ENCODE measurements at places on chromosomes 6 and 20.
A peak's percentile ranks its signal among the peaks of the same experiment; 100 is the strongest.

- no peak for DNase-seq
Observed at GRCh38 chr6:123094795-123095194, 98.8 kb downstream of the CLVS2 start.

- no peak for DNase-seq
Observed at GRCh38 chr6:142155895-142156757, 9.1 kb downstream of the VTA1 start.

- DNase-seq = no peak
Observed at GRCh38 chr6:18897350-18897749, 510.2 kb downstream of the RNF144B start.

- no peak for DNase-seq
Observed at GRCh38 chr6:143792402-143793279, 50.5 kb upstream of the LTV1 start.

GRCh38 chr6:33566182-33567084, 13.6 kb downstream of the BAK1 start:
- DNase-seq = no peak

- no peak for DNase-seq
Observed at GRCh38 chr6:161151059-161151645, 122.7 kb downstream of the AGPAT4 start.

DNA sequence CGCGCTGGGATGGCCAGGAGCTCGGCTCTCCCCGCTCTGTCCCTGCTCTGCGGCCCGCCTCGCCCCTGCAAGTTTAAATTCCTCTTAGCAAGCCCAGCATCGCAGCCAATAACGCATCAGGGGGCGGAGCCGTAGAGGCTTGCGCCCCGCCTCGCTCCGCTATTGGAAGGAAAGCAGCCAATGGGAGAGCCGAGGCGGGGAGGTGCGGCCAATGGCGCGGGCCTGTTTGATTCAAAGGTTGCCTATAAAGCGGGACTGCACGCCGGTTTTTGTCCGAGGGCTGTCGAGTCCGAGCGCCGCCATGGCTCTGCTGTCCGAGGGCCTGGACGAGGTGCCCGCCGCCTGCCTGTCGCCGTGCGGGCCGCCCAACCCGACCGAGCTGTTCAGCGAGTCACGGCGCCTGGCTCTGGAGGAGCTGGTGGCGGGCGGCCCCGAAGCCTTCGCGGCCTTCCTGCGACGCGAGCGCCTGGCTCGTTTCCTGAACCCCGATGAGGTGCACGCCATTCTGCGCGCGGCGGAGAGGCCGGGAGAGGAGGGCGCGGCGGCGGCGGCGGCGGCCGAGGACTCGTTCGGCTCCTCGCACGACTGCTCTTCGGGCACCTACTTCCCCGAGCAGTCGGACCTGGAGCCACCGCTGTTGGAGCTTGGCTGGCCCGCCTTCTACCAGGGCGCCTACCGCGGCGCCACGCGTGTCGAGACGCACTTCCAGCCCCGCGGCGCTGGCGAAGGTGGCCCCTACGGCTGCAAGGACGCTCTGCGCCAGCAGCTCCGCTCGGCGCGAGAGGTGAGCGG, at the start of gene FAM83D:
FAM83D (plus strand) TSS at position 276 of the 792 bp plus-strand sequence; CDS start at position 302, 26 bp downstream.
- DNase-seq = peak; percentile 97

- DNase-seq = no peak
Observed at GRCh38 chr6:127748290-127748689, 152.6 kb downstream of the THEMIS start.

DNA sequence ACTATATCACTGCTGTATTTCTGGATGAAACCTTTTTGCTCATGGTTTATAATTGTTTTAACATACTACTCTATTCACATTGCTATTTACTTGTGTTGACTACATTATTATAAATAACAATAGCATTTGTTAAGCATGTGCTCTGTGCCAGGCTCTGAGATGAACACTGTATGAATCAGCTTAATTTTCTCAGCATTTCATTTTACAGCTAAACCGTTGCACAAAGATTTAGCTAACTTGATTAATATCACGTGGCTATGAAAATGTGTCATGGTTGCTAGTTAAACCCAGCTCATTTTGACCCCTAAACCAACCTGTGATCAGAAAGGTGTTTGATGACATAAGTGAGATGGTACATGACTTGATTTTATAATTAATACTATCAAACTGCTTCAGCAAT, 77.5 kb downstream of the NCOA7 start:
- no peak for DNase-seq

DNA sequence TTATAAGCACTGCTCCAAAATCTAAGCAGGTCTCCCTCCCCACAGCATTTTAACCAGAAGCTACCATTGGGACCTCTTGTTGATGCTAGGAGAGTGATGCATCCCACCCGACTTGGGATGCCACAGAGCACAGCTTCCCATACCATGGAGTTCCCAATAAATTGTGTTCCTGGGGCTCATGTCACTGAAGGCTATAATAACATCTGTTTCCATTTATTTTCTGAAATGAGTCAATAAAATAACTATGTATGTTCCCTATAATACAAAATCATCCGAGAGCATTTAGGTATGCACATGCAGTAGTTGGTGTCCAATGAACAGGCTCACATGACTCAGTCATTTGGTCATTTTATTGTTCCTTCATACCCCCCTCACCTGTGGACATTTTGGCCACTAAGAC, 204.2 kb downstream of the TBC1D7 start:
- DNase-seq = no peak

DNA sequence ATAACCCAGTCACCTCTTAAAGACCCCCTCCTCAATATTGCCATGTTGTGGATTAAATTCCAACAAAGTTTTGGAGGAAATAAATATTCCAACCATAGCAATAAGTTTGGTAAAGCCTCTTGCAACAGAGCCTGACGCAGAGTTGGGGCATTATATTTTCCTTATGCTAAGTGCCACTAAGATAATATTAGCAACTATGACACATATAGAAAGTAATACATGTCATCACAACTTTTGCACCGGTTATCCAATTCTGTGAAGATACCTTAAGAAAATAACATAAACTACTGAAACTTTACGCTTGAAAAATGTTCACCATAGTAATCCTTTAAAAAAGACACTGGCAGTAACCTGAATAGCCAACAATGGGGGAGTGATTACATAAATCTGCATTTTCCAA, 52.2 kb upstream of the TRERF1 start:
- no peak for DNase-seq

DNA sequence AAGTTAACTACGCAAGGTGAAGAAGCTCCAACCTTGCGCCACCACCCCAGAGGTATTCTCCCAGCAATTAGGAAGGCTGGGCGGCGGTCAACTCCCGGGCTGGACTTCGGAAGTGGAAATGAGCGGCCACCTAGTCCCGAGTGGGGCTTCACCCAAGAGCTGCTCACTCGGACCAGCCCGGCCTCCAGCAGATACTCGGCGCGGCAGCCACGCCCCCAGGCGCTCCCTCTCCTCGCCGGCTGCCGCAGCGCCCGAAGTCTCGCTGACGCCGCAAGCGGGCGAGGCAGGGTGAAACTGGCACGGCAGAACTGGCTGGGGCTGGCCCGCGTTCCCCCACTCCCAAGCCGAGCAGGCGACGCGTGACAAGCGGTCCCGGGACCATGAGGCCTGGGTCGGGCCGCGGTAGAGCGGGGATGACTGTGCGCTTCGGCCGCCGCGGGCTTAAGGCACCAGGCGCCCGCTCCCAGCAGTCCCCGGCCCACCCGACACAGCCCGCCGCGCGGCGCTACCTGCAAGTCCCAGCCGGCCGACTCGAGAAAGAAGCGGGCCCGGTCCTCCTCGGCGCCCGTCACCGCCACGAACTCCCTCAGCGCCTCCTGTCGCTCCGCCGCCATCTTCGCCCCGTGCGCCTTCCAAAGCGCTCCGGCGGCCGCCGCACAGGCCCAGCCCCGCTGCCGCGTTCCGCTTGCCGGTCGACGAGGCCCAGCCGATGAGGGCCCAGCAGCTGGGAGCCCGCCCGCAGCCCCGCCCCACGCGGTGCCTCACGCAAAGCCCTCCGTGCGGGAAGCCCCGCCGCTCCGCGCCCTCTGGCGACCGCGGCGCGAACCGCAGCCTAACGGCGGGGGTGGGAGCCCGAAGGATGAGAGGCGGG, at the start of gene NSFL1C:
NSFL1C (minus strand) TSS at position 639 of the 871 bp plus-strand sequence; CDS start at position 614, 25 bp downstream.
- peak; percentile 97 for DNase-seq

GRCh38 chr6:80488190-80488589, 381.7 kb downstream of the BCKDHB start:
- DNase-seq = no peak

DNA sequence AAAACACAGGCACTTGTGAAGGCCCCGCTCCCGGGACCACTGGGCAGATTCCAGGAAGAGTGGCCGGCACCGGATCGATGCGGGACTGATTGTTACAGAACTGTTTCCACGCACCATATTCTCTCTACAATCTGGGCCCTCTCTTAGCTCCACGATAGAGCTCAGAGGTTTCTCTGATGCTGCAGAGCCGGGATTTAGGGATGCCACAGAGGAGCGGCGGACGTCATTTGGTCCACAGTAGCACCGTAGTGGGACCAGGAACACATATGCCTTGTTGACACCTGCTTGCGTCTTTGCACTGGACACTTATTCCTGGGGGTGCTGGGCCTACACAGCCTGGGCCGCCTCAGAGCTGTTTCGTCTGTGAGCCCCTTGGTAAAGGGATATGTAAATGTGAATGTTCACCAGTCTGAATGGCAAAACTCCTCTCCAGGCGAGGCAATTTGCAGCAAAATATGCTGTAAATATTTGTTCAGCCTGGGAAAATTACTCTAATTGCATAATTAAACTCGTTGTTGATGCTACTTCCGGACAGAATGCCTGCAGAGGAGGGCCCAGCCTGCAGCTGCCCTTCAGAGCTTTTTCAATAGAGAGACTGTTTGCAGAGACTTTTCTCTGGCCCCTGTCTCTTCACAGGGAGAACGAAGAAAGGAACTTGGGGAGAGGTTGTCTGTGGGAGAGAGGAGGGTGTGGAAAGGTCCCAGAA, 9.4 kb downstream of the PCK1 start:
- no peak for DNase-seq

DNA sequence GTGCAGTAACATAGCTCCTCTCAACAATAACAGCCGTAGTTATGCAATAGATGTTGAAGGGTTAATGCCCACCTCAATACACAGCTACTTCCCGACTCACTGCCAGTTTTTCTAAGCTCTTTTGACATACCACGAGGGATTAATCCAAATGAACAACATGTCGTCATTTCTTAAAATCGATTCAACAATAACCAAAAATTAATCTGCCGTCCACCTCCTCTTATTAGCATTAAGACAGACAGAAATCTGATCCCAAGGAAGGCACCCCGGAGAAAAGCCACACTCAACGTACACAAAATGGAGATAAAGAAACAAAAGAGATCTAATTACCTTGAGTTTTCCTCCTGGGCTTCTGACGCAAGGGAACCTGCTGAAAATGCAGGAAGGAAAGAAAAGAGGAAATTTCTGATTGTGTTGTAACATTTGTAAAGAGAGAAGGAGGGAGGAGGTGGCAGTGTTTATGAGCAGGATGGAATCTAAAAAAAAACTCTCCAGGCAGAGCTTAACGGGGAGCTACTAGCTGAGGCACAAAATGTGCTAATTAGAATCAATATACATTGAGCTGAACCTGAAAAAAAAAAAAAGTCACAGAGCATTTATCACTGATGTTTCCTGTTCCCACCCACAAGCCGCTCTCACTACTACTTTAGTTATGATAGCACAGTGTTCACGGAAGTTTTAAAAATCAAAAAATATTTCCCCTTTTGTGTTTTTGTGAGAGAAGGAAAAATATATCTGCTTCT, 109.3 kb downstream of the IPCEF1 start:
- no peak for DNase-seq

DNA sequence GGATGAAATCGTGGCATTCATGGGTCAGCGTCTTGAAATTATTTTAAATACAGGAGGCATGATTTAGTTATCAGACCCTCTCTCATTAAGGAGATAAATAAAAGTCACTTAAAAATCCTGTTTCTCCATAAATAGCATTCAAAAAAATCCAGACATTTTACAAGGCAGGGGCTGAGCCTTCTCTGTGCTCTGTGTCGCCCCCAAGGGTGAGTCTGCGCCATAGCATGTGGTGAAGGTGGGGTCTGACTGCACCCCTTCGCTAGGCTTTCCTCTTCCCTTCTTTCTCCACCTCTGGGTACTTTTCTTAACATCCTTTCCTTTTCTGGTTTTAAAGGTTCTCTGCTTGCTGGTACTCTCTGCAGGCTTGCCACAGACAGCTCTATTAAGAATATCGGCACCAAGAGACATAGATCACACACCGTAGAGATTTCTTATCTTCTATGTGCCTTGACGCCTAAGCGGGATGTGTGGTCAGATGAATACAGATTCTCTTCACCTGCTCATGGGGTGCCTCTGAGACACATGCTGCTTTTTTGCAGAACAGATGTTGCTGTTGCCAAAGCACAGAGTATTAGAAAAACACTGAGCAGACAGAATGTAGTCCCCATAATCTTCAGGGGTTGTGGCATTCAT, 20.1 kb upstream of the FAM209A start:
- DNase-seq = no peak

GRCh38 chr20:63592661-63593060, 18.6 kb upstream of the HELZ2 start:
- no peak for DNase-seq

DNA sequence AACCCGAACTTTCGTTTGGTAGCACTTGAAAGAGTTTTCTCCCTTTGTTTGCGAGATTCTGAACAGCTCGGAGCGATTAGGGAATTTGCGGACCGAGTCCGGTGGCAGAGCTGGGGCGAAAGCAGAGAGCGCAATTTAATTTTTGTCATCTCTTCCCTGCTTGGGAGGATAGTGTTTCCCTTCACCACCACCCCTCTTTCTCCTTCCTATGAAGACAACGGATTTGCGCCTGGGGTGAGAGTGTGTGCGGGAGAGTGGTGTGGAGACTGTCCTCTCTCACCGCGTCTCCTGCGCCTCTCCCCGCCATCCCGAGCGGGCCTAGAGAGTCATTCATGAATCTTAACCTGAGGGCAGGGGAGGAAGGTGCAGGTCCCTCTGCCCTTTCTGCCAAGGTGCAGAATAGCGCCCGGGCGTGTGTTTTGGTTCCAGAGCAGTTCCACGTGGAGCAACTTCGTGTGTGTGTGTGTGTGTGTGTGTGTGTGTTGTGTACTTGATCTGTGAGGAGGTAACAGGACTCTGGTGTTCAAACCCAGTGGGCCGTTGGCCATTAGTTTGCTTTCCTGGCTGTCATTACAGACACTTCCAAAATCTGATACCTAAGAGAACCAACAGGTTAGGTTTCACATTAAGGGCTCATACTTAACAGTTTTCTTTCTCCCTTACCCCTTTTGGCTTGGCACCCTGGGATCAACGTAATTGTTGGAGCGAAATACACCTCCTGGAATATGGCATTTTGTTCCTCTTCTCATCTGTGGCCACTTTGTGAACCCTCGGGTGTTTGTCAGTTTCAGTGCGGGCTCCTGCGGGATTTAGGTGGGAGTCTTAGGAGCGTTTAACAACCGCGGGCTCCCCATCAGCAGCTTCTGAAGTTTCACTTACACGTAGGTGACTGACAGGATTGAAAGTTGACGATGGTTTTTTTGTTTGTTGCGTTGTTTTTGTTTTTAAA, 1.8 kb downstream of the EYA4 start:
- no peak for DNase-seq

- no peak for DNase-seq
Observed at GRCh38 chr20:17993546-17993945, 24.7 kb downstream of the MGME1 start.

- peak; percentile 5 for DNase-seq
Observed at GRCh38 chr6:5302220-5302946, 41.1 kb downstream of the FARS2 start.

Data from activated T-helper 1 cell treated with anti-CD3 and anti-CD28 coated beads, Interleukin-12 subunit alpha, Interleukin-12 subunit beta, Interleukin-2, Interleukin-4 antibody, amounts not matched to agents 30 ng/mL and 10 ng/mL and 1 ng/mL, durations not matched to agents 14 hours and 24 hours and 36 hours (primary cell).